ENCODE measurements at places on chromosomes 5 and 9.
A peak's percentile ranks its signal among the peaks of the same experiment; 100 is the strongest.

- DNase-seq = no peak
These were observed 4.3 kb upstream of the IL13 start for GRCh38 chr5:132653716-132654115.

- DNase-seq = no peak
These were observed 44.4 kb upstream of the CPLX2 start for GRCh38 chr5:175826980-175827379.

GRCh38 chr9:136160995-136161610 lies 42.4 kb upstream of the TMEM250 start:
- DNase-seq = no peak

DNA sequence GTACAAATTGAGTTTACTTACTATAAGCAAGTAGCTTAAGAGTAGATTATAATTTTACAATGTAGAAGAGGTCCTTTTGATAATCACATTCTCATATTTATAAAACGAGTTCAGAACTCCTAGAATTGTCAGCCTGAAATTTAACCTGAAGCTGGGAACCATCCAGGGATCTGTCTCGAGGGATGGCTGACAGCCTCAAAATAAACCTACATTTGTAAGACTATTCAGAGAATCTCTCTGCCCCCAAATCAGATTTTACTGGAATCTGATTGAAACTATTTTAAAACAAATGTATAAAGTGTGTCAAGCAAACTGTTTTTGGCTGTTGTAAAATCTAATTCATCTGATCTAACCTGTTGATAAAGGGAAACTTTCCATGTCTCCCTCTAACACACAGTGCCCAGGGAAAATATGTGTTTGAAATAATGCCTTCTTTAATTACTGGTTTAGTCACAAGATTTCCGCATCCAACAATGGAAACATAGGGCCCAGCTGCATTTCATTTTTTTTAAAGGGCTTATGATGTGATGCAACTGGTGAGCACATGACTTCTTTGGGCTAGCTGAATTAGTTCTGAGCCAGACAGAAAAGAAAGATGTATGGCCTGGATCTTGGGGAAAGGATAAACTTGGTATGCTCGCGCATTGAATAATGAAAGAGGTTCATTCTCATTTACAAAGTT lies 30.3 kb downstream of the SLC25A46 start:
- DNase-seq = no peak

DNA sequence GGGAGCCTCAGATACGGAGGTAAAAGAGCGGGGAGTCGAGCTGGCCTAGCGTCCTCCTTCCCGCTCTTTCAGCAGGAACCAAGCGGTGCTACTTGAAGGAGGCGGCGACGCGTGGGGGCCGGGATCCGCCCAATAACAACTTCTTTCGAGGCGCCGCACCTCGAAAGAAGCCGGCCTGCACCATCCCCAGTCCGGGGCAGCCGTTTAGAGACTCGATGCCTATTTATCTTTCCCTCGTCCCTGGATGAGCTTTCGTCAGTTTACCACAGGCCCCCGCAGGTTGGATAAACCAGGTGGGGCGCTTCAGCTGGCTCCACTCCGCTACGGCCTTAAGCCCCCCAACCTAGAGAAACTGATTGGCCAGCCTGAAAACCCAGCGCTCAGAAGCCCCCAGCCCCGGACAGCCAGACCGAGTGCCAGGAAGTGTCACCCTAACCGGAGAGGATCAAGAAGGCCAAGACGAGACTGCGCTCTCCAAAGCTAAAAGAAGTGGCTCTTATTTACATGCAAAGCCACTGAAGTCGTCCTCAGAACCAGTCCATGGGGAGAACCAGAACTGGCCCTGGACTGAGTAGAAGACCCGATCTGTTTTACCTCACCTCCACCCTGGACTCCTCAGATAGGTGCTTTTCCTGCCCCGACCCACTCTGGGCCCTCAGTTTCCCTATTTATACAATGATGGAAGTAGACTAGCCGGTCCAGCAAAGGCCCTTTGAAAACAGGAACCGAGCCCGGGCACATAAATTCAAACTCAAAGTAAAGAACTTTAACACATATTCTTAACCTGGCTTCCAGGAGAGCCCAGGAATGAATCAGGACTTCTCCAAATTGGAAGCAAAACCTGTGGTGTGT lies 1.4 kb downstream of the HAND1 start:
- no peak for DNase-seq

DNA sequence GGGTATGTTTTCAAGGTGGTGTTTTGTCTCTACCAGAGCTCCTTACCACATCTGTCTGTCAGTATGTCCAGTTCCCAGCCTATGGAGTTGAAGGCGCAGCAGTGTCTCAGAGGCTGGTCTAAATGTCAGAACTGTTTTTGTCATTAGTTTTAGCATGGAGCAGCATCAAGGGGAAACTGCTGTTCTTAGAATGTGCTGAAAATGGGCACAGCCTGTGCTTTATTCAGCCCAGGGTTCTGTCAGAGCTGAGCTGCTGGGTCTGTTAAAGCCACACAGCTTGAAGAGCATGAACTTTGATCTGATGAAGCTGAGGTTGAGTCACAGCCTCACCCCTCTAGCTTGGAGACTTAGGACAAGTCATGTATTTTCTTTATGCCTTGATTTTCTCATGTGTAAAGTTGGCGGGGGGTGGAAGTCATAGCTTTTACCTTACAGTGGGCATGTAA lies 71.9 kb downstream of the RALGPS1 start:
- no peak for DNase-seq

- DNase-seq = no peak
These were observed 672 bp downstream of the MSANTD3 start for GRCh38 chr9:100427366-100428263.

- DNase-seq = no peak
These were observed 75.7 kb upstream of the CCDC112 start for GRCh38 chr5:115372146-115372545.

- DNase-seq = no peak
These were observed 446.7 kb upstream of the ACTBL2 start for GRCh38 chr5:57929271-57929670.

DNA sequence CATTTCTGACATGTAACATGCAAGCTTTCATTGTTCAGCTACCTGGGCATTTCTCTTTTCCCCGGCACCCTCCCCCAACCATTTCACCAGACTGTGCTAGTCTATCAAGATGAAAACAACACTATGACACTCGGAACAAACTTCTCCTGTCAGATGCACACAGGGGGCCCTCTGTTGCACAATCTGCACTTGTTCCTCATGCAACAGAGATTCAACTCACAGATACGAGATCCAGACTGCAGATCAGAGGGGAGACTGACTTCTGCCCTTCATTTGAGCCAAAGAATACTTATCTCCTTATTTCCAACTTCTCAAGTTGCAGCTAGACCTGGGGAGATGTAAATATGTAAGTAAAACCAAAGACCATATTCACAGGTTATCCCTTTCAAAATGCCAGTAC lies 15.7 kb upstream of the FST start:
- DNase-seq = no peak

DNA sequence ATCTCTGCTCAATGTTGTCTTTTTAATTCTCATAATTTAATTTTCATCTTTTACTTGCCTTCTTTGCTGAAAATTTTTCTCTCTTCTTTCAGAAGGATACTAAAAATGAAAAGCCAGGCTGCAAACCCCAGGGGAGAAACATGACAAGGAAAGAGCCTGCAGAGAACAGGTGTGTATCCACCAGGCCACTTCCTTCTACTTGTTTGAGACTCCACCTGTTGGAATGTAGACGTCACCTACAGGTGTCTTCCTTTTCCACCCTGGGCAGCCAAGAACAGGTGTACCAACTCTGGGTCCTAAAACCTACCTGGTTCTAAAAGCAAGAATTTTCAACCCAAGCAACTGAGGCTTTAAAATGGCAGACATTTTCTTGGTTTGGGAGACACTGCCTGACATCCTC lies 166.8 kb downstream of the ATP10B start:
- no peak for DNase-seq

DNA sequence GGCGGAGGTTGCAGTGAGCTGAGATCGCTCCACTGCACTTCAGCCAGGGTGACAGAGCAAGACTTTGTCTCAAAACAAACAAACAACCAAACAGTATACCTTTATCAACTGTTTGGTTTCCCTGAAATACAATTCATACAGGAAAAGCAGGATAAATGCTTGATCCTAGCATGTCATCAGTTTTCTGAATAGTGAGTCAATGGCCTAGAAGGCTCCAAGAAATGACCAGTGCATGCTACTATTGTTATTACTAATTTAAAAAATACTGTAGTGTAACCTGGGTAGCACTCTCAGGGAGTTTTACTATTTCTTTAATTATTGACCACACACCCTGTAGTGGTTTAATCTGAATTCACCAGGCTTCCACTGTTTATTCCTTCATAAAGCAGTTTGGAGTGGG lies 101.0 kb upstream of the PTPN3 start:
- DNase-seq = no peak

- DNase-seq = no peak
These were observed 36.1 kb upstream of the LPAR1 start for GRCh38 chr9:111074395-111074794.

DNA sequence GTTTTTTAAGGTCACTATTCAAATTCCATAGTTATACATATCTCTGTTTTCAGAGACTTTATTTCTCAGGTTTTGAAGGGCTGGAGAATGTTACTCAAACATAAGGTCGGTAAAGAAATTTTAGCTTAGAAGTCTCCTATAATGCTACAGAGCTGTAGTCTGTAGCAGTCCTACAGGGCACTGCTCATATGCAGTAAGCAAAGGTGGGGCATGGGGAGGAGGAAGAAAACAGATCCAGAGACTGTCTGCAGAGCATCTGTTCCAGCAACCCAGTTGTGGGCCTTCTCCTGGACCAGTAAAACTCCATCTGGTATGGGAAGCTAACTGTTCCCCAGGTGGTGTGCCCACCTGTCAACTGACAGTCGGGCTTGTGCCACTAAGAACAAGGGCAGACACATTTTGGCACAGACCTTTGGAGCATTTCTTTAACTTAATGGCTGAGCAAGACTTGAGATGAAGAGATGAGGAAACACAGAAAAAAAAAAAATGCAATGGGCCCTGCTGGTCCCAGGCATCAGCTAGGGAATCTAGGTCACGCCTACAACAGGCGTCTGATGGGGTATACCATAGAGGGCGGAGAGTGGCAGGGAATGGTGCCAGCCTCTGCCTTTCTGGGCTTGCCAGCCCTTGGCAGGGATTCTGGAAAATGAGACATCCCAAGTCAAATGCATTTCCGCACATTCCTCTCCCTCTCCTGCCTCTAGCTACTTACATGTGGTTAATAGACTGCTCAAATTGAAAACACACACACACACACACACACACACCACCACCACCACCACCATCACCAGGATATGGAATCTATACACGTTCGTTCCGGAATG lies 218.9 kb downstream of the ARL15 start:
- no peak for DNase-seq

DNA sequence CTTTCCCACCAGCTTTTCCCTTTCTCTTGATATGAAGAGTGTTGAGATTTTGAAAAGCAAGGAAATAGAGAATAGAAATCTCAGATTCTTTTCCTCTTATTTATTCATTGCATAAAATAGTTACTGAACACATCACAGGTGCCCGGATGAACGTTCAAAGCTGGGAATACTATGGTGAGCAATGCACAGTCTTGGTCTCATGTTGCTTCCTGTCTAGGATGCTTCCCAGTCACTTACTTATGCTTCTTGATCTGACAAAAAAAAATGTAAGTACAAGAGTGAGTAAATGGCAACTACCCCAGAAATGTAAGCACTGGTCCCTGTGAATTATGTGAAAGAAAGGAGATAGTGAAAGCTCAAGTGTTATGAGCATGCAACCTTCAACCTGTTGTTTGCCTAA lies 153.5 kb upstream of the S1PR3 start:
- no peak for DNase-seq

- DNase-seq = no peak
These were observed 9.4 kb upstream of the ANXA6 start for GRCh38 chr5:151167022-151167421.

- no peak for DNase-seq
These were observed 66.7 kb upstream of the TBC1D9B start for GRCh38 chr5:179974246-179974945.

DNA sequence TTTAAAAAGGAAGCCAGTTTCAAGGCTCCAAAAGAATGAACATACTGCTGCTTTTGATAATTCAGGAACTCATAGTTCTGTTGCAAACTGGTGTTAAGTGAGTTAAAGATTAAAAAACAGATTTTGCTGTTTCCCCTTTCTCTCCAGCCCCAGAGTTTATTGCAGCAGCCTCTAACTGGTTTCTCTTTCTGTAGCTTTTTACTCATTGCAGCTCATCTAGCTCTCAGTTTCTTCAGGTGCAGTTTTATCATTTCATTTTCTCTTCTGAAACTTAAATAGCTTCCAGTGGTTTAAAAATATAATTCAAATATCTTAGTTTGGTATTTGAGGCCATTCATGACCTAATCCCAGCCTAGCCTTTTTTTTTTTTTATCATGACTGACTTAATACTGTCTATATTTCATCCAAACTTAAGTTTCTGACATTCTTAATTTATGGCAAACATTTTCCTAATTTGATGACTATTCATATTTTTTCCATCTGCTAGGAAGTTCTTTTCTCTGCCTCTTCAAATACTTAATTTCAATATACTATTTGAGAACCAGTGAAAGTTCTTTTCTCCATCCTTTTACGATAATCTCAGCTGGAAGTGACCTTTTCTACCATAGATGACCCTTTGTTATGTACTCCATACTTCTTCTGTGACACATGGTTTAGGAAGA lies 252.7 kb upstream of the GRIA1 start:
- DNase-seq = no peak

GRCh38 chr9:99811172-99811571 lies 10.5 kb upstream of the NR4A3 start:
- no peak for DNase-seq

DNA sequence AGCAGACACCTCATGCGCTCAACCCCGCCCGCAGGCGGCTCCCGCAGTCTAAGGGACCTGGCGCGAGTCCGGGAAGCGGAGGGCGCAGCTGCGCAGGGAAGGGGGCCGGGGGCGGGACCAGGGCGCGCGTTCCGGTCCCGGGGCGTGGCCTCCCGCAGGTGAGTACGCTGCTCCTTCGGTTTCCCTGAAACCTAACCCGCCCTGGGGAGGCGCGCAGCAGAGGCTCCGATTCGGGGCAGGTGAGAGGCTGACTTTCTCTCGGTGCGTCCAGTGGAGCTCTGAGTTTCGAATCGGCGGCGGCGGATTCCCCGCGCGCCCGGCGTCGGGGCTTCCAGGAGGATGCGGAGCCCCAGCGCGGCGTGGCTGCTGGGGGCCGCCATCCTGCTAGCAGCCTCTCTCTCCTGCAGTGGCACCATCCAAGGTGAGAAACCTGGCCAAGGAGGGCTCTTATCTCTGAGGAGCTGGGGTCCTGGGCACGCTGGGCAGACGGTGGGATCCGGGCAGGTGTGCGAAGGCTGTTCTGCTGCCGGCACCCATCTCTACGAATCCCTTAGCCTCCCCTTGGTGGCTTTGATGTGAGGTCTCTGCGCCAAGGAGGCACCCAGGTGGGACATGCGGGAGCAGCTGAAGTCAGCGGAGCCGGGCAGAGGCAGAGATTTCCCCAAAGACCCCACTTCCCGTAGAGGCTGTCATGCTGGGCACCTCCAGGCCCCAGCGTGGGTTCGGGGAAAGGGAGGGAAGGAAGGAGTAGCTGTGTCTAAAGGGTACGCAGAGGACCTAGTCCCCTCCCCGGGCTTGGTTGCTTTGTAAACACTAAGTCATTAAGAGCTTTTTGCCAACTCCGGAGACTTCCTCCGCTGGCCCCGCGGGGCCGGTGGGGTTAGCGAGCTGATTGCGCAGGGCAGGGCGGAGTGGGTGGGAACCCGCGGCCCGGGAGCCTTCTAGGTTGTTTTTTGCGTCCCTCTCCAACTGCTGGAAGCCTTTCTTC lies at the start of gene F2RL1:
Gene F2RL1, plus strand, starts transcription at position 187 of the 988 bp plus-strand sequence. Its CDS starts 153 bp downstream, at position 340.
- DNase-seq = no peak

- peak; percentile 51 for DNase-seq
These were observed 18.0 kb downstream of the MGAT1 start for GRCh38 chr5:180784497-180785097.

Data from neural crest cell (in vitro differentiated cells).